Activated CD8-positive, alpha-beta T cell treated with anti-CD3 and anti-CD28 coated beads for 36 hours (primary cell): ENCODE measurements at places on chromosomes 5 and 9.

DNA sequence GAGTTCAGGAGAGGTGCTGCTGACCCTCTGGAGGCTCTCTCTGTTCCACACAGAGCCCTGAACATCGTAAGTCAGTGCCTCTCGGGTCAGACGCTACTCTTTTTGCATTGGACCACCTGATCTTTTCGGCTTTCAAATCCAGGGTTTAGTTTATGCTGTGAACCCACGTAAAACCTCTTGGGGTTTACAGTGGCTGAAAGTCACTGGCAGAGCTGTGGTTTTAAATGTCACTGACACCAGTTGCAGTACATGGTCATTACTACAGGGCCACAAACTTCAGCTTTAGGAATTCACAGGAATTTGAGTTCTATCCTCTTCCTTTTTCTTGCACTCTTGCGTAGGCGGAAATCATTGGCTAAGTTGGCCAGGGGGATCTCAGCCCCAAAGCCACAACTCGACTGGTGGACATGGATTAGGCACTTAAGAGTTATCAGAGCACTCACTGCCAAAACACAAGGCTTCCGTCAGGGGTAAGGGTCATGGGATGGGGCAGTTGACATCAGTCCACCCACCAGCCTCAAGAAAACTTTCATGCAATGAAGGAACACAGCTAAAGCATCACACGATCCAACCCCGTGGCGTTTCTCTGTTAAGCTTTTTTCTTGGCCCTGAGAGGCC is 76.9 kb downstream of the SFXN1 start:
- no peak for DNase-seq

DNA sequence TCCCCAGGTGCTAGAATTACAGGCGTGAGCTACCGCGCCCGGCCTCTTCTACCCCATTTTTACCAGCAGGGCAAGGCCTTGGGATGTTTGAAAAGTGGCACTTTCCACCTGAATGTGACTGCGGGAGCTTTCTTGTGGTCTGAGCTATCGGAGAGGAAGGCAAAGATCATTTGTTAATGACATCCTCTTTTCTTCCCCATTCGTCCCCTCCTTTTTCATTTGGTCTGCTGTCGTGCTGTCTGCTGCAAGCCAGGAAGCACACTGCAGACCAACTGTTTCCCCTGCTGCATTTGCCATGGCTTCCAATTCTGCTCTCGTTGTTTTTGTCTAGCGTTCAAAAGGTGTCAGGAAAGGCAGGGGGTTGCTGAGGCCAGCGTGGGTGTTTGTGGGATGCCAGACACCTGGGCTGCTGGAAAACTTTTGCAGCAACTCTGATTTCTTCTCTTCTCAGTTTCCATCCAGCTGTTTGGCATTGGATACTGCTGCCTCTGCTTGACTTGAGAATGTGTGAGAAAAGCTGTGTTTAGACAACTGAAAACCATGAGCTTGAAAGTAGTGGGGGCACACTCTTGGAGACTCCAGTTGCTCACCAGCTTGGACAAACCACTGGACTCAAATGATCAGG is 196.4 kb upstream of the MSX2 start:
- no peak for DNase-seq

DNA sequence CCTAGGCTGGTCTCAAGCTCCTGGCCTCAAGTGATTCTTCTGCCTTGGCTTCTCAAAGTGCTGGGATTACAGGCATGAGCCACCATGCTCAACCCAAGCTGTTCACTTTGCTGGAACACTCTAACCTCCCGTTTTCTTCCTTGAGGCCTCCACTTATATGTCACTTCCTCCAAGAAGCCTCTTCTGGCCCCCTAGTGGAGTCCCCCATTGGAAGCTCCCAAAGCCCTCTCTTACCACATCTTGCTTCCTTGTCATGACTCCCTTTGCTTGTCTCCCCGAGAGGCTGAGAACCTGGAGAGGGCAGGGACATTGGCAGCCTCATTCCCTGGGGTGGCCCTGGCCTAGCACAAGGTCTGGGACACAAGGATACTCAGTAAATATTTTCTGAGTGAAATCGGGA is 80.8 kb downstream of the PDE6A start:
- no peak for DNase-seq

DNA sequence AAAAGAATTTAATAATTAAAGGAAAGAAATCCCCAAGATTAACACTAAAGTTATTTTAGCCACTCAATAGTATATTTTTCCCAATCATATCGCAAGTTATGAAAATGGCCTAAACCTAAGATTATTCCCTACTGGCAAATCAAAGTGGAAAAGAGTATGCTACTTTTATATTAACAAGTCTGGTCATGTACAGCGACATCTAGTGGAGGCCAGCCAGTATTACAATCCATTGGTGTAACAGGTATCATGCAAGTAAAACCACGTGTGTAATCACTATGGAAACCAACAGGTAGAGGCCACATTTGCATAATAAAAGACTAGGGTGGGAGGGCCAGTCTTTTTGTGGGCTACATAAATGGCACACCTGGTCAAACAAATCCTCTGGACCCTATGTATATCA is 976.4 kb upstream of the CDH9 start:
- peak; percentile 27 for DNase-seq

DNA sequence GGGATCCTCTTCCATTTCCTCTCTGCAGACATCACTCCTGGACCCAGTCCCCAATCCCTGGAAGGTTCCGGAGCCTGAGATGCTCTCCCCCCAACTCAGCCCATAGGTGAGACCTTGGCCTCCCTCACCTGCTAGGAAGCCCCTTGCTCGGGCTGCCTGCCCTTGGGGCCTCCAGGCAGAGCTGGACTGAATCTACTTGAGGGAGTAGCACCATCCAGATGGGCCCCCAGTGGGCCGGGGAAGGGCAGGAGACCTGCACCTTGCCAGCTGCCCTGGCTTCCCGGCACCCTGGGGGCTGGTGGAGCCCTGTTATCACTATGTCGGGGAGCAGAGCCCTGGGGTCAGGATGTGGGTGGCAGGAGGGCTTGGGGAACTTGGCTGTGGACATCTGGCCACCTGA is 26.9 kb upstream of the TMEM250 start:
- no peak for DNase-seq

- DNase-seq: no peak
Measured at GRCh38 chr5:57037355-57037754, 85.4 kb upstream of the MIER3 start.

DNA sequence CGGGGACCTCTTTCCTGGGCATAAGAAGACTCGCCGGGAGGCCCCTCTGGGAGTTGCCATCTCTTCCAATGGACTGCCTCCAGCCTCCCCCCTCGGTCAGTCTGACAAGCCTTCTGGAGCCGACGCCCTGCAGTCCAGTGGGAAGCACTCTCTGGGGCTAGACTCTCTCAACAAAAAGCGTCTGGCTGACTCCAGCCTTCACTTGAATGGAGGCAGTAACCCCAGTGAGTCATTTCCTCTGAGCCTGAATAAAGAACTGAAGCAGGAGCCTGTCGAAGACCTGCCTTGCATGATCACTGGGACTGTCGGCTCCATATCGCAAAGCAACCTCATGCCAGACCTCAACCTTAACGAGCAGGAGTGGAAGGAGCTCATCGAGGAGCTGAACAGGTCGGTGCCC is 28.4 kb upstream of the LTC4S start:
- DNase-seq: no peak

- peak; percentile 52 for DNase-seq
Measured at GRCh38 chr9:69122082-69122548, 52.0 kb upstream of the TJP2 start.

DNA sequence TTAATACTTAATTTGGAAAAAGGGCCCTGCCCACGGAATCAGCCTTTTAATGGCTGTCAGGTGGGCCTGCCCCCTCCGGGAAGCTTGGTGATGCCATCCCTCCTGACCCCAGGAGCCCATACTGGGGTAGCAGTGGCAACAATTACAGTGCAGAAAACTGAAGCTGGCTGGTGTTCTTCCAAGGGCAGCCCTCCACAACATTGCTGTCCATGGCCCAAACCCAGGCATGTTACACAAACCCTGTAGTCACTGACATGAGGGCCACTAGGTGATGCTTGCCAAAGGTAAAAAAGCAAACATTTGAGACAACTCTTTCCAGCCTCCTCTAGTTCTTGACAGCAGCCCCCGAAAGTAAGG is 150.1 kb upstream of the LHFPL2 start:
- no peak for DNase-seq

DNA sequence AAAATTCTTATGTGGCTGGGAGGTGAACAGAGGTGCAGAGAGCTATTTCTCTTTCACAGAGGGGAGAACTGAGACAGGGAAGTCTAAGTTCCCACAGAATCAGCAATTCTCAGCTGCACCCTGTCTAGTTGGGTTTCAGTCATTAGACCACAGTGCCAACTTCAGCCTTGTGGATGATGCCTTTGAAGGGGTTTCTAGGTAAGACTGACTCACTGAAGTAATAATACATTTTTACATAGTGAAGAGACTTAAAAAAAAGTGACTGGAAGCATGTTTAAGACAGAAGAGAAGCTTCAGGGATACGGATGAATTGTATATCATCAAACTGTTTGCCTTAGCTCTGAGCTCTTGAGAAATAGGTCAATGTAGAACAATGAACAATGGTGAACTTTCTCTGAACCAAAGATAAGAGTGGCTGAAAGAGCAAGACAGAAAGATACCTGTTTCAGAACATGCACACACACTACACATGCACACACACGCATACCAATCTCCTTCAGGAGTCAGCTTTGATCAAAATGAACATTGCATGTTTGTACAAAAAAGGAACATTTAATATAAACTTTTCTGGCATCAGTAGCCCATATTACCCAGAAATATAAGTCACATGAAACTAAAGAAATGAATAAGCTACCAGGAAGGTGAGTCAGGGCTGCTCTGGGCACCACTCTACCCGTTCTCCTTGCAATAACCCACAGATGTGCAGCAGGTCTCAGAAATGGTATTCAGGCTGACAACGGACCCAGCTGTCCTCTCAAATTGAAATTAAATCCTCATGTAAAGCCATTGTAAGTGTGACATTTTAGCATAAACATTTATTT is 12.6 kb upstream of the FYB1 start:
- DNase-seq: peak; percentile 81

DNA sequence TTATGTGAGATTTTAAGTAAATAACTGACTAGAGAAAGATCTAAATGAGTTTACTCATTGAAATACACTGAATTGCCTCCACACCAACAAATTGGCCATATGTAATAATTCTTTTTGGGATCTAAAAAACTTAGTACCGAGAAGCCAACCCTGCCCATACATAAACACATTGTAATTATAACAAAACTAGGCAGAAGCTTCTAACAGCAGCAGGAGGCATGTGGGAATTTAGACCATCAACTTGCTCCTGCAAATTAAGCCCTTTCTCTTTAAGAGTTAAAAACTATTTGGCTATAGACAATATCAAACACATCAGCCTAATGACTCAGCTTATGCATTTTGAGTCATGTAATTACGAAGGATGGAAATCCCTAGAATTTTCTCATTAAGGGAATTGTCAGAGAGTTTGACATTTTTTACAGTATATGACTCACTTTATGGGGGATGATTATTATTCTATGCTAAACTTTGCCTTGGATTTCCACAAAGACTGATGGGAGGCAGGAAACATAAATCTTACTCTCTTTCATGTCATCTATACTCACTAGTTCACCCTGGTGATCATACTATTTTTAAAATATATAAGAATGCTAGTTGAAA is 1.0 kb downstream of the IL7R start:
- no peak for DNase-seq

GRCh38 chr5:100800562-100800961 is 102.5 kb downstream of the ST8SIA4 start:
- no peak for DNase-seq

- no peak for DNase-seq
Measured at GRCh38 chr5:122882831-122883230, 37.4 kb downstream of the SNX24 start.

DNA sequence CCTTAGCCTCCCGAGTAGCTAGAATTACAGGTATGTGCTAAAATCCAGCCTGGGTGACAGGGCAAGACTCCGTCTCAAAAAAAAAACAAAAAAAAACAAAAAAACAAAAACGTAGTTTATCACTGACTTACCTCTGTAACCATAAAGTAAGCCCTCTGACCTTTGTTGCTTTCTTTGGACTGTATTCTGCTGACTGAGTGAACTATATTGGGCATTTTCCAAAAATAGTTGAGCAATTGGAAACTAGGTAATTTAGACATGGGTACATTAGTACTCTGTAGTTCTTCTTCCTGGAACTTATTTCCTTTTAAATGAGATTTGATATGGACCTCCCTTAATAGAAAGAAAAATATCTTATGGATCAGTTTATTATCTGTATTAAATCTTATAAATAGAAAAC is 66.6 kb downstream of the ANKHD1 start:
- no peak for DNase-seq

- DNase-seq: no peak
Measured at GRCh38 chr5:6783787-6784186, 70.6 kb downstream of the TENT4A start.

- DNase-seq: no peak
Measured at GRCh38 chr5:3929799-3930198, 334.2 kb downstream of the IRX1 start.

DNA sequence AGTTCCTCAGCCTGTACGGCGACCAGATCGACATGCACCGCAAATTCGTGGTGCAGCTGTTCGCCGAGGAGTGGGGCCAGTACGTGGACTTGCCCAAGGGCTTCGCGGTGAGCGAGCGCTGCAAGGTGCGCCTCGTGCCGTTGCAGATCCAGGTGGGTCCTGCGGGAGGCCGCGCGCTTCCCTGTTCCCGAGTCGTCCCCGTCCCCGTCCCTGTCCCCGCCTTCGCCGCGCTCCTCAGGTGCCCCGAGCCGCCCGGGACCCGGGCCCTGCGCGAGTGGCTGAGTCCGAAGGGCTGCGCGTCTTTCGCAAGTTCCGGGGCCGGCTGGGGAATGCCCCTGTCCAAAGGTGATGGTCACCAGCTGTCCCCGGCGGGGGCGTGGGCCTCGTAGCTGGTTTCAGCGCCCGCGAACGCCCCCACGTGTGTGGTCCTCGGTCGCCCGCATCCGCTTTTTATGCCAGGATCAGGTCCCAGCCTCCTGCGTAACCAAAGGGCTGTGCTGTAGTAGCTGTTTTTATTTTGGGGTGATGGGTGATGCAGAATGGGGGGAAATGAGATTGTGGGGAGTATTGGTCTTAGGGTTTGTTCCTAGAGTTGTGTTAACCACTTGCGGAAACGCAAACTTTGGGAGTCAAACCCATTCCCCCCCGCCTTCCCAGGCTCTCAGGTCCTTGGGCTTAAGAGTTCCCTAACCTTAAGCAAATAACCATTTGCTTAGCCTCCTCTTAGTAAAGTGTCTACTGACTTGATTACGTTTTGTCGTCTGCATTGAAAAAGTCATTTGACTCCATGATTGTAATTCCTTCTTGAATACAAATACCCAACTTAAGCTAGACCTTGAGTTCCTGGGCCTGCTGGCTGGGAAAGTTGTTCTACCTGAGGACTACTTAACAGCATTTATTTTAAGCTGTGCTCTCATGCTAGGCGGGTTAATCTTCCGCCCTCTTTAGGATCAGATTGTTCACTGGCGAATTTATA is 663 bp downstream of the ISOC1 start:
- DNase-seq: peak; percentile 66
